Upper lobe of right lung (tissue), 1 donor: ENCODE measurements at places on chromosomes 6 and 20. TPM values are rescaled to one million over a fixed set of nuclear protein-coding genes. Genes with fewer than 3 reads are reported as not detected.

- no peak for DNase-seq
Observed at GRCh38 chr6:167293590-167294091, 2.5 kb downstream of the UNC93A start.

GRCh38 chr6:169650241-169650958, 51.4 kb downstream of the WDR27 start:
- no peak for DNase-seq

- DNase-seq, result no peak
Observed at GRCh38 chr6:26059941-26060340, 27.3 kb upstream of the HFE start.

GRCh38 chr6:11685481-11686093, 93.0 kb downstream of the ADTRP start:
- DNase-seq, result no peak

- DNase-seq, result no peak
Observed at GRCh38 chr20:20495729-20496503, 128.0 kb downstream of the INSM1 start.

PGC gene
- 1,050 TPM for total RNA-seq

SYTL3 gene
- 8.7 TPM for total RNA-seq

ISM1 gene
- 4.1 TPM for total RNA-seq

CD83 gene
- total RNA-seq, result 26.0 TPM

CCN6 gene
- total RNA-seq, result not detected
